ENCODE measurements at places on chromosomes 13 and 19.

DNA sequence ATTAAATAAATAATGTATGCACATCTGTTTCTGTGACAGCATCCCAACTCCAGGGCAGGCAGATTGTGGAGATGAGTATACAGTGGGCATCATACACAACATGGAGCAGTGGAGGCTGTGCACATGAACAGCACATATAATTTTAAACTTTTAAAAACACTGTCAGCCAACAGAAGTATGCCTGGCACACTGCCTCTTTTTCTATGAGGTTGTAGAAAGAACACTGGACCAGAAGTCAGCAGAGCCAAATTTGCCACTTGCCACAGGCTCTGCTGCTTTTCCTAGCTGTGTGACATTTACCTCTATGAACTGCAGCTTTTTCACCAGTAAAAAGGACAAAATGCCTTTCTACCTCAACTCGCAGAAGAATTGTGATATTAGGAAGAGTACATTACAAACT is 118.7 kb downstream of the FRY start:
- no peak for DNase-seq

GRCh38 chr19:19040417-19040816 is 7.0 kb downstream of the ARMC6 start:
- DNase-seq, result no peak

GRCh38 chr19:7901337-7901736 is 2.3 kb upstream of the MAP2K7 start:
- no peak for DNase-seq

DNA sequence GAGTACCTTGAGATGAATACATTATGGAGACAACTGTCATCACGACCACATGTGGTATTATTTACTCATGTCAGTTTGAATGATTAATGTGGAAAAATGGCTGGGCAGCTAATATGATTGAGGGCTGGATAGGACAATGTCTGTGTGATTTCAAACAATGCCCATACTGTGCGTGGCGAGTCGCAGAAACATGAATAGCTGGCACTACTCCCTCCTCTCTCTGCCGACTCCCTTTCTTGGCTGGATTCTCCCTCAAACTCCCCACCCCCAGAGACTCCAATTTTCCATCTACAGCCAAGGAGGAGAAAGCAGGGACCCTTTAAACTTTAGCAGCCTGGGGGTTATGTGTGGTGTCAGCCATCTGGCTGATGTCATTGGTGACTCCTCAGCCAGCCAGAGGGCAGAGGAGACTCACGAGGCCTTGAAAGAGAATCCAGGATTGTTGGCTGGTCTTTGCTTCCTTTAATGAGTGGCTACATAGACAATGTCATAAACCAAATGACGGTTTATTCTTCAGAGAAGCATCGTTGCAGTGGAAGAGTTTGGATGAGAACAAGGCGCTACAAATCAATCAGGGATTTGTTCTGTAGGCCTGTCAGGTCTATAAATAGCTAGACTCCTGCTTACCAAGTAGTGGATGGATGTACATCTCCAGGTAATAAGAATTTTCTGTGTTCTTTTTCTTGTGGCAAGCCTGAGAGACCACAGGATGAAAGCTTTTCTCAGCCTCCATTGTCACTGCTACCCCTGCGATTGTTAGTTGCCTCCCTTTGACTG is 165.6 kb downstream of the DLEU7 start:
- no peak for DNase-seq

DNA sequence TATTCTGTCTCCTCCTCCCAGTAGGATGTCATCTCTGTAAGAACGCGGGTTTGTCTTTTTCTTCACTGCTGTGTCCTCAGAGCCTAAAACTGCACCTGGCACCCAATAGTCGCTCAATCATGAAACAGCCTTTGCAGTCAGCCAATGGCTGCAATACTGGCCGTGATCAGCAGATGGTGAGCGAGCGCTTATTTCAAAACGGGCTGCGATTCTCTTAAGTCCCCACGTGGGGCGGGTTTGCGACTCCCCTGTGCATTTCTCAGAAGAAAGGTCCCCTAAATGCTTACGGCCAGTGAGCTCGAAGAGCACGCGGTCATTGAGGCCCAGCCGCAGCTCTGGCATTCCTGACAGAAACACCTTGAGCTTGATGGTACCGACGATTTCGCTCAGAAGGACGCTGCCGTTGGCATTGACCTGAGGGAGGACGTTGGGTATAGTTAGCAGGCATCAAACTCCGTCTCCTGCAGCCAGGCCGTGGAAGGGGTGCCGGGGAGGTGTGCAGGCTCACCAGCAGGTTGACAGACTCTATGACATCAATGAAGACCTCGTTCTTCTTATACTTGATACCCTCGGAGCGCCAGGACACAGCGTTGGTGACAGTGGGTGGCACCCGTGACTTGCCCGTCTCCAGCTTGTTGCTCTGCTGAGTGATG is 6.0 kb downstream of the AP1M2 start:
- DNase-seq, result no peak

DNA sequence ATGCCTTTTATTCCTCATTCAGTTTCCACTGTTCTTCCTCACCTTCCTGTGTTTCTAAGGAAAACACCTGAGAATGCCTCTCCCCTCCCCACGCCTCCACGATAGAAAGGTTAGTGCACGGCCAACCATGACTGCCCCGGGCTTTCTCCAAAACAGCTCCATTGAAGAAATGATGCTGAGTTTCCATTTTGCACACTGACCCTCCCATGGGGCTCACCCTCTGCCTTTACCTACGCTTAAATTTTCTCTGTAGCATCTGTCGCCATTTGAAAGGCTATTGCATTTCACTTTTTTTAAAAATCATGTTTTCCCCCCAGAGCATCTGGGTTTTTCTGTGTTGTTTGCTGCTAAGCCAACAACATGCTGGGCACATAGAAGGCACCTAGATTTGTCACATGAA is 48.2 kb downstream of the ABCC4 start:
- no peak for DNase-seq
